ENCODE measurements at places on chromosomes 2 and 18.

DNA sequence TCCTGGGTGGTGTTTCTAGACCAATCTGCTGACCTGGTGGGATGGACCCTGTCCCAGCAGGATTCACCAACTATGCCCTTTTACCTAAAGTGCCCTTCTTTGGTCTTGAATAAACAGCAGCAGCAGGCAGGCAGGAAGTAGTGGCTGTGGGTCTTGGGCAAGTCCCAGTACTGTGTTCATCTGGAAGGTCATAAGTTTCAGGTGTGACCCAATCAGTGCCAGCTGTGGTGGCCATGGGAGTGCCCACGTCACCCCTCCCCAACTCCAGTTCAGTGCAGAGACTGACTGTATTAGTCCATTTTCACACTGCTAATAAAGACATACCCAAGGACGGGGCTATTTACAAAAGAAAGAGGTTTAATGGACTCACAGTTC lies 148.3 kb upstream of the SRD5A2 start:
- DNase-seq, result no peak

DNA sequence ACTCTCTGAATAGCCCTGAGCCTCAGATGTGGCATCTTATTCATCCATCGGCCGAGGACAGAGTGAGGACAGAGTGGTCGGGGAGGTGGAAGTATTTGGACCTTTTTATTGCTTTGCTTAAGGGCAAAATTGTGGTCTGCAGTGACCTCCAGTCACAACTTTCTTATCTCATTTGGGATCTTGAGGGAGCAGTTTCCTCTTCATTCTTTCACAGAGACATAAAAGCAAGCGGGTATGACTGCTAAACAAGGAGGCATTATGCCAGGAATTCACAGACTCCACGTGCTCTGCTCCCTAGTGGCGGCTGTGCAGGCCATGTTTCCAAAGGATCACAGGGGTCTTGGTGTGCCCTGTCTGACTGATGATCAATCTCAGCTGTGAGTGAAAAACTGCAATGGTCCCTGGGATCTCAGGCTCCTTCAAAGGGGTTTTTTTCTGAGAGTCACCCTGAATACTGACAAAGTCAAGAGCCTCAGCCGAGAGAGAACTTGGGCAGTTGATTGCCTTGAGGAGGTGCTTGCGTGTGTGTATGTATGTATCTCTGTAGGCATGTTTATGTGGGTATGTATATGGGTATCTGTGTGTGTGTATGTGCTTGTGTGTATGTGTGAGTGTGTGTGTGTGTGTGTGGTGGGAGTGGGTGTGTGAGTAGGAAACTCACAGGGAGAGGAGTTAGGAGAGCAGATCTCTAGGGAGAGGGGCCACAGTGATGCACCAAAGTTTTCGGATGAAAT lies 47.7 kb downstream of the RAPGEF4 start:
- peak; percentile 37 for DNase-seq

GRCh38 chr18:13183790-13184189 lies 34.8 kb upstream of the LDLRAD4 start:
- no peak for DNase-seq

GRCh38 chr2:127623388-127624319 lies 22.3 kb upstream of the GPR17 start:
- no peak for DNase-seq

GRCh38 chr2:179886-180285 lies 83.9 kb downstream of the SH3YL1 start:
- DNase-seq, result no peak

GRCh38 chr2:189018631-189019030 lies 44.5 kb downstream of the COL3A1 start:
- no peak for DNase-seq

DNA sequence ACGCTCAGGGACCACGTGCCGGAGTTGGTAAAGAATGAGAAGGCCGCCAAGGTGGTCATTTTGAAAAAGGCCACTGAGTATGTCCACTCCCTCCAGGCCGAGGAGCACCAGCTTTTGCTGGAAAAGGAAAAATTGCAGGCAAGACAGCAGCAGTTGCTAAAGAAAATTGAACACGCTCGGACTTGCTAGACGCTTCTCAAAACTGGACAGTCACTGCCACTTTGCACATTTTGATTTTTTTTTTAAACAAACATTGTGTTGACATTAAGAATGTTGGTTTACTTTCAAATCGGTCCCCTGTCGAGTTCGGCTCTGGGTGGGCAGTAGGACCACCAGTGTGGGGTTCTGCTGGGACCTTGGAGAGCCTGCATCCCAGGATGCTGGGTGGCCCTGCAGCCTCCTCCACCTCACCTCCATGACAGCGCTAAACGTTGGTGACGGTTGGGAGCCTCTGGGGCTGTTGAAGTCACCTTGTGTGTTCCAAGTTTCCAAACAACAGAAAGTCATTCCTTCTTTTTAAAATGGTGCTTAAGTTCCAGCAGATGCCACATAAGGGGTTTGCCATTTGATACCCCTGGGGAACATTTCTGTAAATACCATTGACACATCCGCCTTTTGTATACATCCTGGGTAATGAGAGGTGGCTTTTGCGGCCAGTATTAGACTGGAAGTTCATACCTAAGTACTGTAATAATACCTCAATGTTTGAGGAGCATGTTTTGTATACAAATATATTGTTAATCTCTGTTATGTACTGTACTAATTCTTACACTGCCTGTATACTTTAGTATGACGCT lies 5.8 kb downstream of the MYCN start:
- peak; percentile 95 for DNase-seq

DNA sequence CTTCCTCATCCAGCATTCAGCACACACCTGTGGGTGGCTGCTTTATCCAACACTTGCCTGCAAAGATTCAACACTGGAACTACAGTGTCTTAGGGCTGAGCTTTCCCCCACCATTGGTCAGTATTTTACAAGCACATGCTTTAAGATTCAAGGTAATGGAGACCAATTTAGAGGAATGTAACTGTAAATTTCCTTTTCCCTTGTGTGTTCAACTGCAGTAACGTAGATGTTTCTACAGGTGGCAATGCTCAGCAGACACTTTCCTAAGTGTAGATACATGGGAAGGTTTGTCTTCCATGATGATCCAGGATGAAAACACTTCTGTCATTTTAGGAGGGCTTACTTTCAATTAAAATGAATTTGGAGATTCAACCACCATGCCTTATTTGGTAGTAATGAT lies 143.6 kb upstream of the PXDN start:
- no peak for DNase-seq

DNA sequence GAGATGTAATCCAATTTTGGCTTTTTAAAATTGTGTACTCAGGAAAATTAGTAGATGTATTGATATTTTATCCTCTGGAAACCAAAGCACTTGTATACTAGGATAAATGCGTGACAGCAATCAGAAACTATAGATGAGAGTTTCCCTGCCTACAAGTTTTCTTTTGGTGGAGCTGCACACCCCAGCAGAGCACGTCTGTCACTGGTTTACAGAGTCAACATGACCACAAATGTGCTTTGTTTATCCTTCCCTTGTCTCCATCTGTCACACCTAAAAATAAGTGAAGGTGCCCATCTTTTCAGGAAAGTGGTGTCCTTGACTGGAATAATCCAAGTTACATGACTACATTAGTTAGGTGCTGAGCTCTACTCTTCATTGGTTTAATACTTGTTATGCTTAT lies 210.4 kb upstream of the DSEL start:
- DNase-seq, result no peak

GRCh38 chr2:67627456-67628207 lies 230.5 kb downstream of the ETAA1 start:
- no peak for DNase-seq

- DNase-seq, result no peak
Measured at GRCh38 chr18:42813570-42813969, 301.9 kb downstream of the RIT2 start.

DNA sequence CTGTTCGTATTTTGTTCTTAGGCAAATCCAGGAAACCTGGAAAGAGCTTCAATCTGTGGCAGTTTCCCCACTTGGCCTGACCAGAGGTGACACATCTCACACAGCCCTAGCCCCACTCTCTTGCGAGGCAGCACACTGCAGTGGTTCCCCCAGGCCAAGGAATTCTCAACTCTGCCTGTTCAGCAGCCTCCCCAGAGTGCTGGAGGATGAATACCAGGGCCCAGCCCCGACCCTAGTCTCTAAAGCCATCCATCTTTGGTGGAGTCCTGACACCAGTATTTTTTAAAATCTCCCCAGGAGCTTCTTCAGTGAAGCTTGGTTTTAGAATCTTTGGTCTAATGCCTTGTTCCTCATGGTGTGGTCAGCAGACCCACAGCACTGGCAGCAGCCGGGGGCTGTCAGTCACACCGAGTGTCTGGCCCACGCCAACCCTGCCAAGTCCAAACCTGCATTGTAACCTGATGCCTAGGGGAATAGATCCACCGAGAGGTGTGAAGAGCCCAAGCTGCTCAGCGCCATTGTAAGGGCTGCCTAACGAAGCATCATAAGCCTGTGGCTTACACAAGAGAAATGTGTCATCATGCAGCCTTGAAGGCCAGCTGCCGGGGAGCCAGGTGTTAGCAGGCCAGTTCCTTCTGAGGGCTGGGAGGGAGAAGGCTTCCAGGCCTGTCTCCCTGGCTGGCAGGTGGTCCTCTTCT lies 428.7 kb upstream of the ID2 start:
- DNase-seq, result peak; percentile 32

- DNase-seq, result no peak
Measured at GRCh38 chr2:128486640-128487375, 168.1 kb upstream of the HS6ST1 start.

GRCh38 chr2:224369028-224369632 lies 32.8 kb downstream of the FAM124B start:
- DNase-seq, result peak; percentile 40

GRCh38 chr2:22406625-22407024 lies 978.4 kb upstream of the KLHL29 start:
- DNase-seq, result no peak

DNA sequence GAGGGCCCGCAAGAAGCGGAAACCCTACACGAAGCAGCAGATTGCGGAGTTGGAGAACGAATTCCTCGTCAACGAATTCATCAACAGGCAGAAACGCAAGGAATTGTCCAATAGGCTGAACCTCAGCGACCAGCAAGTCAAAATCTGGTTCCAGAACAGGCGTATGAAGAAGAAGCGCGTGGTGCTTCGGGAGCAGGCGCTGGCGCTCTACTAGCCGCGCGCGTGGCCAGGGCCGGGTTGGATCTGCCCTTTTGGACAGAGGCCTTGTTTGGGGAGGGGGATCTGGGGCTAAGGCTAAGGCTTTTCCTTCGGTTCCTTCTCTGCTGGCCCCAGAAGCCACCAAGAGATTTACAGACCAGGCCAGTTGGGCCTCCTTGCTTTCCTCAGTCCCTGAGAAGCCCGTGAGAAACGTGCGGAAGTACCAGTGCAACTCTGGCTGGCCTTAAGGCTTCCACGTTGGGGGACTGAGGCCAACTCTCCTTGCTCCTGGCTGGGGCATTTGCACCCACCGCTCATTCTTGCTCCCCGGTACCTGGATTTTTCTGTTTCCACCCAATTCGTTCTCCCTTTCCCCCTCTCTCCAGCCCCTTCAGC lies 1.0 kb downstream of the HOXD12 start:
- no peak for DNase-seq

DNA sequence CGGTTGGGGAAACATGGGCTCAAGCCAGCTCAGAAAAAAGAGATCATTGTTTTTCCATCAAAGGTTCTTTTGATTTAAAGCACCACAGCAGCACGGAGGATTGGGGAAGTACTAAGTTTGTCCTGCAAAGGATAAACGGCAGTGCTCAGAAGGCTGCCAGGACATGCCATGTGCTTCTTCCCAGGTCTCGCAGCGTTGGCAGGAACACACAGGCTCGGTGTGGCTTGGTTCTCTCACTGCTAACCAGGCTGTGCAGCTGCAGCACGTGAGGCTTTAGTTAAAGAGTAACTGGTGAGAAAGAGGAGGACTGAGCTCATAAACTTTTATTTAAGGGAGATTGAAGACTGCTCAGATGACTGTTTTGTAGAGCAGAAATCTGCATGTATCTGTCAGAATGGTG lies 264.3 kb downstream of the TSN start:
- no peak for DNase-seq

DNA sequence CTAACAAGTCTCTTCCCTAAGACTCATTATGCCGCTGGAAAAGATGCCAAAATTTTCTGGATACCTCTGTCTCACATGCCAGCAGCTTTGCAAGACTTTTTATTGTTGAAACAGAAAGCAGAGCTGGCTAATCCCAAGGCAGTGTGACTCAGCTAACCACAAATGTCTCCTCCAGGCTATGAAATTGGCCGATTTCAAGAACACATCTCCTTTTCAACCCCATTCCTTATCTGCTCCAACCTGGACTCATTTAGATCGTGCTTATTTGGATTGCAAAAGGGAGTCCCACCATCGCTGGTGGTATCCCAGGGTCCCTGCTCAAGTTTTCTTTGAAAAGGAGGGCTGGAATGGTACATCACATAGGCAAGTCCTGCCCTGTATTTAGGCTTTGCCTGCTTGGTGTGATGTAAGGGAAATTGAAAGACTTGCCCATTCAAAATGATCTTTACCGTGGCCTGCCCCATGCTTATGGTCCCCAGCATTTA lies 26.3 kb downstream of the DHRS9 start:
- no peak for DNase-seq

DNA sequence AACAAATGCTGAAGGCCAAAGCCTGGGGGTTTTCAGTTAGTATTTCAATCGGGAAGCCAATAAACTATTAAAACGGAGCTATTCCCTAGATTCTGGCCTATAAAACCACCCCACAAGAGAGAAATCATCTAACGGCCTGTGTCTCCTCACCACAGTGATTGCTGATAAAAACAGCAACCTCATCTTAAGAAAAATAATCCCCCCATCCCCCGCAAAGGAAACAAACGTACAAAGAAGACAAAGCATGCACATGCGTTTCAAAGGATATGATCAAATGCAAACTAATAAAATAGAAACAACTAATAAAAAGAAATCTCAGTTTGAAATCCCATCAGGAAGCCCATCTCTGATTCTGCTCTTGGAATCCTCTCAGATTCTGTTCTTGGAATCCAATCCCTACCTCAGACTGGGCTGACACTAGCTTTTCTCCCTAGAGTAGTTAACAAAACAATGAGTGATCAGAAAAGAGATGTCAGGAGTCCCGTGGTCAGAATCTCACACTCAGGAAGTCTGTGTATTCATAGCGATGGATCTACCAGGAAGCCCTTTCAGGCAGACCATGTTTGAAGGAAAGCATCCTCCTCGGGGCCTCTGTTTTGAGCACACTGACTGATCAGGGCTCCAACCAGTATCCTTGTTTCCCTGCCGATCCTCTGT lies 150.7 kb downstream of the THADA start:
- no peak for DNase-seq
